Fibroblast of lung (primary cell): ENCODE measurements at places on chromosomes 7 and 10. TPM values are rescaled to one million over a fixed set of nuclear protein-coding genes. Genes with fewer than 3 reads are reported as not detected.

Gene ADAM8
- total RNA-seq: 1.0 and 2.0 TPM in 2 replicates

Gene SYT15B
- total RNA-seq: not detected in 2 replicates

Gene CDHR1
- total RNA-seq: not detected in 2 replicates

Gene ADRB1
- total RNA-seq: not detected in 2 replicates

Gene CLCN1
- total RNA-seq: under 0.01 TPM in 2 replicates
